Stimulated activated CD8-positive, alpha-beta memory T cell treated with anti-CD3 and anti-CD28 coated beads, Interleukin-7, amount 100 ng/mL, for 4 hours (primary cell): ENCODE measurements at places on chromosomes 5 and 9.

DNA sequence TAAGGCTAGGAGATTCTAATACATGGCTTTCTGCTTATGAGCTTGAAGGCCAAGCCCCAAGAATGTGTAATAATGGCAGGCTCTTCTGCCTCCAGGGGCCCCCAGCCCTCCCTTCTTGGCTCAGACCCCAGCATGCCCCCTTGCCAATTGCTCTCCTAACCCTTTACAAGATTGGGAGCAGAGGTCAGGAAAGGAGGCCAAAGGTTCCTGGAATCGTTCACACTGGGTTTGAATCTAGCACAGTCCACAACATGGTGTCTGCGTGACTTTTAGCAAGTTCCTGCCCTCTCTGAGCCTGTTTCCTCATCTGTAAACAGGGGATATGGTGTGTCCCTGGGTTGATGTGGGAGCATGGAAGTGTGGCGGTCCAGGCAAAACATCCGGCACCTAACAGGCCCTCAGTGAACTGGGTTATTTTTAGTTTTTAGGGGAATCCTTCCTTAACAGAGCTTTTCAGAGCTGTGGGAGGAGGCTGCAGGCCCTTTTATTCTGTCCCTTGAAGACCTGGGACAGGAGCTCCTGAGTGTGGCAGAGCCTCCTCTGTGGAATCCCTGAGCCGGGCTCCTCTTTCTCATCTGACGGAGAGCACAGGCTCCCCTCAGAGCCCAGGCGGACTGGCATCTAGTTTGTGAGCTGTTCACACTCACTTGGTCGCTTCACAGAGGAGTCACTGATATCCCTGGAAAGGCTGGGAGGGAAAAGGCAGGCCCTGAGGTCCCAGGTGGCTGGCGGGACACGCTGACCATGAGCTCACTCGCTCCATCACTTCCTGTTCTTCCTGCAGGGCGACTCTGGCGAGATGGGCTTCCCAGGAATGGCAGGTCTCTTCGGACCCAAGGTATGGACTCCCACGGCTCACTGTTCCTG lies 23.4 kb upstream of the ORM1 start:
- no peak for DNase-seq

GRCh38 chr5:5497152-5497788 lies 74.8 kb downstream of the ICE1 start:
- no peak for DNase-seq

- no peak for DNase-seq
Measured at GRCh38 chr9:109604781-109605180, 106.7 kb upstream of the PTPN3 start.

GRCh38 chr9:116646661-116647514 lies 40.2 kb upstream of the TRIM32 start:
- no peak for DNase-seq

DNA sequence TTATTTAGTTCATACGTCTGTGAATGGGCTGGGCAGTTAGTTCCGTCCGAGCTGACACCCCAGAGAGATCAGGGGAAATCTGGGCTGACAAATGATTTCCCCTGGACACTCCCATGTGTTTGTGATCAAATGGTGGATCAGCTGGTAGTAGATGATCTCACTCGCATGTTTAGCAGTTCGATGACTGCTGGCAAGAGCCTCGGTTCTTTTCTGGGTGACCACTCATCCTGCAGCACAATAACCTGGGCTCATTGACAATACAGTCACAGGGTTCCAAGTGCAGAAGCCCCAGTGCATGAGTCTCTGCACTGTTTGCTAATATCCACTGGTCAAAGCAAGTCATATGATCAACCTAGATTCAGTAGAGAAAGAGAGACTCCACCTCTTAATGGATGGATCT lies 155.9 kb downstream of the NR2F1-AS1 start:
- DNase-seq = no peak
